ENCODE measurements at places on chromosomes 1 and 21.

GRCh38 chr1:45359882-45360513 lies 19.8 kb upstream of the MUTYH start:
- no peak for DNase-seq

DNA sequence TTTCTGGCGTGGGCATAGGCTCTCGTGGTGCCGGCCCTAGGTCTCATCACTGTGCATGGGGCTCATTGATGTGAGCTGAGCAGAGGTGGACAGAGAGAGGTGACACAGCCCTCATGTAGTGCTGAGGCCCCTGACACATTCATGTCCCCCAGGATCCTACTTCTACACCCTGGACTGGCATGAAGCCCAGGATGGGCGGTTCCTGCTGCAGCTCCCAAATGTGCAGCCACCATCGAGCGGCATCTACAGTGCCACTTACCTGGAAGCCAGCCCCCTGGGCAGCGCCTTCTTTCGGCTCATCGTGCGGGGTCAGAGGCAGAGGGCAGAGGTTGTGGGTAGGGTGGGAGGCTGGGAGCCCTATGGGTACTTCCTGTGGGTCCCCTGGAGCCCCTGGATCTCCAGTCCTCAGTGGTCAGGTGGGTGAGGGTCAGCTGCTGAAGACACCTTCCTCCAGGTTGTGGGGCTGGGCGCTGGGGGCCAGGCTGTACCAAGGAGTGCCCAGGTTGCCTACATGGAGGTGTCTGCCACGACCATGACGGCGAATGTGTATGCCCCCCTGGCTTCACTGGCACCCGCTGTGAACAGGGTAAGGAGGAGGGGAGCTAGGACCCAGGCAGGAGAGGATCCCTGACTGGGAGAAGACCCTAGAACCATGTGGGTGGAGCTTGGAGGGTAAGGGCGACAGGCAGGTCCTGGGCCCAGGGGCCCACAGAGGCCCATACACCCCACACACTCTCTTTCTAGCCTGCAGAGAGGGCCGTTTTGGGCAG lies 6.1 kb downstream of the TIE1 start:
- no peak for DNase-seq

DNA sequence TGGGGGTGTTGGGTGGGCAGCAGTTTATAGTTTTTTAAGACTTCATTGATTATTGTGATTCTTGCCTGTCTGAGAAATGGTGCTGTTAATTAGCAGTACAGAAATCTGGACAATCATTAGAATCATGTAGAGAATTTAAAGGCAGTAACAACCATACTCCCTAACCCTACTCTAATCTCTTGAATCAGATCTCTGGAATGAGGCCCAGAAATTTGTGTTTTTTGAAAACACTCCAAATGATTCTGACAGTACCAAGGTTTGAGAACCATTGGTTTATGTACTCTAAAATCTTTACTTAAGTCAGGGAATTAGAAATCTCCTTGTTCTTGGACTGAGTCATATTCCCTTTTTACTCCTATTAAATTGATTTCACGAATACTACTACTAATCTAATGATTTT lies 24.0 kb downstream of the FNBP1L start:
- DNase-seq, result no peak

- peak; percentile 93 for DNase-seq
Observed at GRCh38 chr1:156212833-156213643, at the start of gene PMF1. PMF1 (plus strand) TSS chr1:156213007; CDS start chr1:156213016, 9 bp downstream.

GRCh38 chr1:228315484-228315944 lies 91.1 kb downstream of the TRIM11 start:
- DNase-seq, result no peak

- no peak for DNase-seq
Observed at GRCh38 chr1:53295726-53296116, 32.1 kb downstream of the LRP8 start.

DNA sequence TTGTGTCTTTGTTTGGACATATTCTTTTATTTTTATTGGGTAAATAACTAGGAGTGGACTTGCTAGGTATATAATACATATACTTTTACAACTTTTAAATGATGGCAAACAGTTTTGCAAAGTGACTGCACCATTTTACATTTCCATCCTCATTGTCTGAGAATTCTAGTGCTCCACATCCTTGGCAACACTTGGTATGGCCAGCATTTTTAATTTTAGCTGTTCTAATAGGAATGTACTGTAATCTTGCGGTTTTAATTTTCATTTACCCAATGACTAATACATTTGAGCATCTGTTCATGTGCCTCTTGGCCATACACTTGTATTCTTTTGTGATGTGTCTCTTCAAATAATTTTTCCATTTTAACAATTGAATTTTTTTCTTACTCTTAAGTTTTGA lies 37.0 kb upstream of the ATP6V1G3 start:
- no peak for DNase-seq

- no peak for DNase-seq
Observed at GRCh38 chr1:77757603-77758002, 2.0 kb downstream of the USP33 start.

DNA sequence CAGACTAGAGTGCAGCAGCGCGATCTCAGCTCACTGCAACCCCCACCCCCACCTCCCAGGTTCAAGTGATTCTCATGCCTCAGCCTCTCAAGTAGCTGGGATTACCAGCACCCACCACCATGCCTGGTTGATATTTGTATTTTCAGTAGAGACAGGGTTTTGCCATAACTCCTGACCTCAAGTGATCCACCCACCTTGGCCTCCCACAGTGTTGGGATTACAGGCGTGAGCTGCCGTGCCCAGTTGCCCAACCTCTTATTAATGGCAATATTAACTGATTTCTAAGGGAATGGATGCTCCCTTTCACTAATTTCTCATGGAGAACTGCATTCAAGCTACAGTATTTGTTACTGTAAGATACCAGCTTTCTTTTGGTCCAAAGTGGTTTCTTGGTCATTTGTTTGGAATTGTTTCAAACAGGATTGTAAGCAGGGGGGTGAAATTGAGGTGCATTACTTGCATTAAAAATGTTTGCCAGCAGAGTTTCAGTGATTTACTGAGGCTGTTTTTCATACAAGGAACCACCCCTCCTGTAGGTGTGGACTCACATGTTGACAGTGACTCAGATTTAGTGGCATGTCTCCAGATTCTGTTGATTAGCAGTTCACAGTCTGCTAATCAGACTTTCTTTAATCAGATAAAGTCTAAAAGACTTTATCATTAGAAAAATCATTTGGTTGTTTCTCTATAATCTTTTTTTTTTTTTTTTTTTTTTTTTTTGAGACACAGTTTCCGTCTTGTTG lies 3.9 kb upstream of the TGFBR3 start:
- no peak for DNase-seq

DNA sequence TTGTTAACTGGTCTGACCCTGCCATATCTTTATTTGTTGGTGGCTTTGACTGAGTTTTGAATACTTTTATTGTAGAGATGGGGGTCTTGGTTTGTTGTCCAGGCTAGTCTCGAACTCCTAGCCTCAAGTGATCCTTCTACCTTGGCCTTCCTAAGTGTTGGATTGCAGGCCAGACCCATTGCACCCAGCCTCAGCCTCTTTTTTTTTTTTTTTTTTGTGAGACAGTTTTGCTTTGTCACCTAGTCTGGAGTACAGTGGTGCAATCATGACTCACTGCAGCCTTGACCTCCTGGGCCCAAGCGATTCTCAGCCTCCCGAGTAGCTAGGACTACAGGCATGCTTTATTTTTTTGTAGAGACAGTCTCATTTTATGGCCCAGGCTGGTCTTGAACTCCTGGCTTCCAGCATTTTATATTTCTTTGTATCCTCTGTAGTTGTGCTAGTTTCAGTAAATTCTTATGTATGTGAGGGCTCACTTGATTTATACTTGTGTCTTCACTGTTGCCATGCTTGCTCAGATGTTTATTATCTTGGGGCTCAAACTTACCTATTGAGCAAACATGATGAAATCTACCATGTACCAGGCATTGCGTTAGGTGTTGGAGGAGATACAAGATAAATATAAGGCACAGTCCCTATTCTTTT lies 24.1 kb downstream of the THRAP3 start:
- DNase-seq, result no peak

DNA sequence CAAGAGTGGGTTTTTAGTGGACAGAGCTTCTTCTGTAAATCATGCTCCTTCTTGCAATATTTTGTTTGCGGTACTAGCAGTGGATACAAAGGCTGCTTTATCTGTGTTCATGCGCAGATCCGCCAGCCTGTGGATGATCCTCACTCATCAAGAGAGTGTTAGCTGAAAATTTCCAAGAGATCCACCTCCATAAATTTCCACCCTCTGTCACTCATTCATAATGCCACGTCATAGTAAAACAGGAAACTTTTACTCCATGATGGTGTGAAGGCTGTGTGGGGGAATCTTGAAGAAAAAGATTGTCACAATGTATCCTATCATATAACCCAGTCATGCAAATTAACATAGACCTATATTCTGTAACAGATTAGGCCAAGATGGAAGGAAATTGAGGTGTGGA lies 4.4 kb upstream of the MAPKAPK2 start:
- DNase-seq, result no peak

DNA sequence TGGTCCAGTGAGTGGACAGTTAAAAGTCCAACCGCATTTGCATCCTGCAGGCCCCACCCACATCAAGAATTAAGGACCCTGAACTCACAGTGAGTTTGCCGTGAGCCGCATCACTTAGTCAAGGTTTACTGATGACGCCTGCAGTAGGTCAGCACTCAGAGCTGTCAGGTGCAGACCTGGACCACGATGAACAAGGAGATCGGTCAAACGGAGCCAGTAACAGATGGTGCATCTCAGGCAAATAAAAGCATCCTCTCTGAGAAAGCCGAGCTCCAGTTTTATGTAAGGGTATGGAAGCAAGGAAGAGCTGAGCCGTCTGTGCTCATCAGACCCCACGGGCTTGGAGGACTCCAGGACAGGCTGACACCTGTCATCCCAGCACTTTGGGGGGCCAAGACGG lies 4.5 kb downstream of the PRDM15 start:
- no peak for DNase-seq

DNA sequence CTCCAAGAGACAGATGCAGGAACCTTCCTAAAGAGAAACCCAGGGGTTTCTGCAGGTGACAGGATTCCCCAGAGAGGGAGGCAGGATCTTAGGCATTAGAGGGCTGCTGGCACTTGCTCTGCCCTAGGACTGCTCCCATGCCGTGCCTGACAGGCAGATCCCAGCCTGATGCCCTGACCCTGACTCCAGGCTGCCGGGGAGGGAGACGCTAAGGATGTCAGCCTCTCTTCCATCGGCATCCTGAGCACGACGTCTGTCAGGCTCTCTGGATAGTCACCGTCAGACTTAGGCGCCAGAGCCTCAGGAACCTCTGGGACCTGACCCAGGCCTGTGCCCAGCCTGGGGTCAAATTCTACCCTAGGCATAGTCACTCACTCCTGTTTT lies 157.1 kb downstream of the NPHP4 start:
- no peak for DNase-seq

GRCh38 chr1:223019256-223019655 lies 123.8 kb downstream of the TLR5 start:
- no peak for DNase-seq

DNA sequence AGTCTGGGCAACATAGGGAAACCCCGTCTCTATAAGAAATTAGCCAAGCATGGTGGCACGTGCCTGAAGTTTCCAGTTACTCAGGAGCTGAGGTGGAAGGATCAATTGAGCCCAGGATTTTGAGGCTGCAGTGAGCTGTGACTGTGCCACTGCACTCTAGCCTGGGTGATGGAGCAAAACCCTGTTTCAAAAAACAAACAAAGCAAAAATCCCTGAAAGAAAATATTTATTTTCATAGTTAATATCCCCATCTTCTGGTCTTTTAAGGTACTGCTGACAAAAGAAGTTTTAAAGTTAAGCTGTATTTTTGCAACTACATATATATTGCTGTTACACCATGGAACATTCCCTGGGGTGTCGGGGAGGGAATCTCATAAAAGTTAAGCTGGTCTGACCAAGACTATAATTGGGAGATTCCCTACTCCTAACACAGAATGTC lies 26.0 kb downstream of the VAMP4 start:
- no peak for DNase-seq

- DNase-seq, result no peak
Observed at GRCh38 chr1:247115545-247115944, 11.4 kb upstream of the ZNF669 start.

- DNase-seq, result no peak
Observed at GRCh38 chr1:114103992-114104391, 49.7 kb downstream of the SYT6 start.

DNA sequence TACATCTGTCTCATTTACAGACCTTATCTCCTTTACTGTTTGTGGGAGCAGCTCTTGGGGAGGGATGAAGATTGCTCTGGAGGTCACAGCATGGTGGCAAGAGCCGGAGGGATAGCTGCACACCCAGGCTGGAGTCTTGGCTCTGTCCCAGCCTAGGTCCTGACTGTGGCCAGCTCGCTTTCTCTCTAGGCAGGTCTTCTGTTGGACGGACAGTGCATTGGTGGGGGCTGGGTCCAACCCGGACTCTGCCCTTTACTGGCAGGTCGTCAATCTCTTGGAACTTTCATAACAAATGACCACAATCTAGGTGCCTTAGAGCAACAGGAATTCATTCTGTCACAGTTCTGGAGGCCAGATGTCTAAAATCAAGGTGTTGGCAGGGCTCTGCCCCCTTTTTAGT lies 319.8 kb upstream of the C1orf174 start:
- DNase-seq, result no peak

DNA sequence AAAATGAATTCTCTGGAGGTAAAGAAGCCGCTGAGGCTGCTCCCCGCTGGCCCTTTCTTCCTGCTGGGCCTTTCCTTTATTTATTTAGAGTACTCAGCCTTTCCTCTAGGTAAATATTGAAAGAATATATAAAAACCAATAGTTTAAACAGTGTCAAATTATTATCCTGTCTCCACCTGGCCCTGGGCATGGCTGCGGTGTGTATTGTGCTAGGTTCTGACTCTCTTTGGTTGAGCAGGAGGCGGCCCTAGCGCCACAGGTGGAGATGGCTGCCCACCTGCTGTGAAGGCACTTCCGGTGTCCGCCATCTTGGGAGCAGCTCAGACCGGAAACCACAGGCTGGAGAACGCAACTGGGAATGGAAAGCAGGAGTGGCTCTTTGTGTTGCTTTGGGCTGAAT lies 29.0 kb upstream of the CLDN14 start:
- no peak for DNase-seq

DNA sequence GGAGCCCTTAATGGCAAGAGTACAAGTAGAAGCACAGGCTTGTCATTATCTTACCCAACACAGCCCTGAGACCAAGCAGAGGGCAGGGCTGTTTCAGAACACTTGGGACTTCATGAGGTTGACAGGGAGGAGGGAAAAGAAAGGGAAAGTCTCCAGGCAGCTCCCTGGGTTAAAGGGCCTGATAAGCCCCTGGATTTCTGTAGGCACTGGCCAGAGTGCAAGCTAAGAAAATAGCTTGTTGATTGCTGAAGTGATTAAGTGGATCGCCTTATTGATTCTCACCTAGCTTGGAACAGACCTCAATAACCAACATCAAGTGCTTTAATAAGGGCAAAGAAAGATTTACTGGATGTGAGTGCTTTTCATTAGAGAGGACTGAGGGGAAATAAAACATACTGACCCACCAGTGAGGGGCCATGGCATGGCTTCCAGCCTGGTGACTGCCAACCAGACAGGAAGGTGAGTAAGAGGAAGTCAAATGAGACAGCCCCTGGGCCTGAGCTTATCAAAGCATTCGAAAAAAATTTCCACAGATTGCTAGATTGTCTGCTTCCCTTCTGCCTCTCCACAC lies 121.4 kb upstream of the NFIA start:
- DNase-seq, result no peak
